Metanephros (tissue), 2 donors: ENCODE measurements at places on chromosomes 4 and X. TPM values are rescaled to one million over a fixed set of nuclear protein-coding genes. Genes with fewer than 3 reads are reported as not detected.

BEX5 gene
- total RNA-seq = 3.3 TPM

OTUD4 gene
- total RNA-seq = 62.1 TPM

FAM236A gene
- not detected for total RNA-seq

FAM149A gene
- 38.1 TPM for total RNA-seq

COL25A1 gene
- total RNA-seq = 27.4 TPM

CTPS2 gene
- 30.0 TPM for total RNA-seq

MFAP3L gene
- total RNA-seq = 21.7 TPM

COX7B2 gene
- not detected for total RNA-seq

CSN1S1 gene
- total RNA-seq = not detected

ASMT gene
- total RNA-seq = not detected

CHIC2 gene
- 43.6 TPM for total RNA-seq

CT55 gene
- 0.12 TPM for total RNA-seq

S100G gene
- total RNA-seq = not detected

SRPK3 gene
- 15.1 TPM for total RNA-seq

ZNF157 gene
- 0.70 TPM for total RNA-seq

MID2 gene
- total RNA-seq = 27.5 TPM

SMIM10L2A gene
- 4.8 TPM for total RNA-seq

GRSF1 gene
- total RNA-seq = 51.5 TPM

SERPINA7 gene
- total RNA-seq = not detected

FREM3 gene
- total RNA-seq = 0.12 TPM

FAM199X gene
- 32.7 TPM for total RNA-seq
